ENCODE measurements at places on chromosomes 7 and 10. TPM values are rescaled to one million over a fixed set of nuclear protein-coding genes. Genes with fewer than 3 reads are reported as not detected.

HYAL4 gene
- not detected for polyA plus RNA-seq

PRPS1L1 gene
- not detected for polyA plus RNA-seq

SERPINE1 gene
- 2.0 TPM for polyA plus RNA-seq

HTR5A gene
- not detected for polyA plus RNA-seq

NPS gene
- not detected for polyA plus RNA-seq

SPDYE5 gene
- 4.3 TPM for polyA plus RNA-seq

ANKRD30A gene
- not detected for polyA plus RNA-seq

ADAM12 gene
- polyA plus RNA-seq, result 12.1 TPM

DENND11 gene
- polyA plus RNA-seq, result 40.0 TPM

- DNase-seq, result no peak
Observed at GRCh38 chr7:95476072-95476847, 9.5 kb upstream of the ASB4 start.

DNA sequence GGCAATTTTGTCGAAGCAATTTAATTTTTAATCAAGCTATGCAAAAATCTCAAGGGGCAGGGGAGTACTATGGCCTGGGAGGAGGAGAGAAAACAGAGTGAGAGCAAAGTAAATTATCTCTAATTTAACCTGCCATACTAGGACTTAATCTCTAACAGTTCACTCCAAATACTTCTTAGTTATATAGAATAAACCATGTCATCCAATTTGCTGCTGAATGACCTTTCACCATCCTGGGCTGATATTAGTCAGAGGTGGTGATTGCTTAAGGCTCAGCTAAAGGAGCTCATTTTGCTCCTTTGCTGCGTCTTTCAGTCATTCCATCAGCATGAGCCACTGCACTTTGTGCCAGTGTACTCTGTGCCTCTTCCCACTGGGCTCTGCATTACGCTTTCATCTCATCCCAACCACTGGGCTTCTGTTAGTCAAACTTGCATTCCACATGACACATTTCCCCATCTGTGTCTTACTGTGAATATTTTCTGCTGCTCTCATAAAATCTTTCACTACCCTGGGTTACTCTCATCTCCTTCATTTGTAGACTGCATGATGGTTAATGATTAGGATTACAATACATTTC, 84.3 kb downstream of the CD36 start:
- no peak for DNase-seq

GRCh38 chr7:31986878-31987518, 83.2 kb downstream of the PDE1C start:
- DNase-seq, result no peak

- peak; percentile 26 for DNase-seq
Observed at GRCh38 chr10:108970016-108970415, 953.3 kb downstream of the XPNPEP1 start.

DNA sequence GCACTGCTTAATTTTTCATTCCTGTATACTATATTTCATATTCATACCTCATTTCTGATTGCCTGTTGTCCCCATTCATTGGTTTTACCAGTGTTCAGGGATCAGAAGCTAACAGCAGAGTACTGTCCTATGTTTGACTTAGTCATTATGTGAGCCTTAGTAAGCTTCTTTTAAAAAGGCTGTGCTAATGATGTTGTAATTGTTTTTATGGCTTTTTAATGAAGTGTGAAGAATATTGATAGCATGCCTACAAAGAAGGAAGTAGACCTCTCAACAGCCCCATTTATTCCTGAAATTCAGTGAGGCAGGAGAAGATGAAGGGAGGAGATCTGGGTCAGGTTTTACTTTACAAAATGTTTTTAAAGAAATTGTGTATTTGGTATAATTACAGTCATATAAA, 61.7 kb downstream of the AGK start:
- peak; percentile 6 for DNase-seq

- DNase-seq, result no peak
Observed at GRCh38 chr7:134777908-134778580, 1.4 kb upstream of the CALD1 start.

DNA sequence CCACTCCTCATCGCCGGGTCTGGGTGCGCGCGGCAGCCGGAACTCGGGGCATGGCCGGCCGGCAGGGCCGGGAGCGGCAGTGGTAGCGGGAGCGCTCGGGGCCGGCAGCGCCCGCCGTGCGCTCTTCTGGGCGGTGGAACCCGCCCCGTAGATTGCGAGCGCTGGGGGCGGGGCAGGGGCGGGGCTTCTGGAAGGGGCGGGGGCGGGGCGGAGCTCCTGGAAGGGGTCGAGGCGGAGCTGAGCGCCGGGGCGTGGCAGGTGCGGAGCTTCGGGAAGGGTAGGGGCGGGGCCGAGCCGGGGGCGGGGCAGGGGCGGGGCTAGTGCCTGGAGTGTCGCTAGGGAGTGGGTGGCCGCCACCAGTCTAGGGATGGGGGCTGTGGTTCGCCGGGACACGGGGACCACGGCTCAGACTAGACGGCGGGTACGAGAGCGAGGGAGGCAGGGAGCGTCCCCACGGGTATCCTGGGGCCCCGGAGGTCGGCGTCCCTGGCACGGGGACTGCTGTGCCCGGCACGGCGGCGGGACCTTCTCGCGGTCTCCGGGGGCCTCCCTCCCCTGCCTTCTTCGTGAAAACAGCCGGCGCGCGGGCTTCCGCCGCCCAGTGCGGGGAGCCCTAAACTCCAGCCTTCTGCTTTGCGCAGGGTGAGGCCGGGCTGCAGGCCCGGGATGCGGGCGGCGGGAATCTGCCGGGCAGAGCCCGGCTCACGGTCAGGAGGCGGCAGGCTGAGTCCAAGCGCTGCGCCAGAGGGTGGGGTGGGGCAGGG, at the start of gene STK32C:
STK32C (minus strand) TSS at position 128 of the 764 bp plus-strand sequence; CDS start at position 11, 117 bp downstream.
- peak; percentile 81 for DNase-seq

- DNase-seq, result no peak
Observed at GRCh38 chr10:7211857-7212577, 198.8 kb downstream of the SFMBT2 start.

DNA sequence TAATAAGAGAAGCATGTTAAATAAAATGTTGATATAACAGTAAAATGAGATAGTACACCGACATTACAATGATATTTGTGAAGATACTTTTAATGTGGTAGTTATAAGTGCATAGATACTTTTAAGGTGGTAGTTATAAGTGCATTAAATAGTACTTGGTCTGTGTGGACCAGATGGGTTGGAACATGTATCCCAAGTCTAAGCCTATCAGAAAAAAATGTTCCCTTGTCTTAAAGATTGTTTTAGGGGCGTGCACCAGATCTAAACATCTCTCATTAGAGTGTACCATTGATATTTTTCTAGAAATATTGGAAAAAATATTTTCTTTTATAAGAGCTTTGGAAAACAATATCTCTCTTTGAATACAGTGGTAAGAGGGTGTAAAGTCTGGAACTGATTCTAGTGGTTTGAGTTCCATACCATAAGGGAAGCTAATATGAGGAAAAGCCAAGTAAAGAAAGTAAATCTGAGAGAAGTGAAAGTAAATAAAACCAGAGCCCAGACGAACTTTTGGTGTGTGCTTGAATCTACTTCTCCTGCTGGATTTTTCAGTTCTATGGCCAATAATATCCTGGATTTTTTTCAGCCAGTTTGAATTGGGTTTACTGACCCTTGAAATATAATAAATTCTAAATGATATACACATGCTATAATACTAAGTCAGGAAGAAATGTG, 175.3 kb downstream of the MBL2 start:
- no peak for DNase-seq

DNA sequence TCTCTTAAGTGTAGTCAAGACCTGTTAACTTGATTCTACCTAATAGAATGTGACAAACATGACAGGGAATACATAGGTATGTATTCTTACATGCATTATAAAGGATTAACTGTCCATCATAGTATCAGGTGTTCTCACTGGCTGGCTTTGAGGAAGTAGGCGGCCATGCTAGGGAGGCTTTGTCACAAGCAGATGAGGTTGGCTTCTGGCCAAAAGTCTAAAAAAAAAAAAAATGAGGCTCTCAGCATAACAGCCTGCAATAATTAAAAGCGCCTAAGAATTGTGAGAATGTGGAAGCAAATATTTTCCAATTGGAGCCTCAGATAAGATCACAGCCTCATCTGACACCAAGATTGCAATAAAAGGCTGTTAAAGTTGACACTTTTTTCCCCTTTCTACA, 1256.8 kb upstream of the SORCS1 start:
- no peak for DNase-seq

GRCh38 chr10:2874963-2875362, 192.4 kb upstream of the PFKP start:
- no peak for DNase-seq

- DNase-seq, result no peak
Observed at GRCh38 chr7:45387837-45388236, 186.3 kb upstream of the ADCY1 start.

DNA sequence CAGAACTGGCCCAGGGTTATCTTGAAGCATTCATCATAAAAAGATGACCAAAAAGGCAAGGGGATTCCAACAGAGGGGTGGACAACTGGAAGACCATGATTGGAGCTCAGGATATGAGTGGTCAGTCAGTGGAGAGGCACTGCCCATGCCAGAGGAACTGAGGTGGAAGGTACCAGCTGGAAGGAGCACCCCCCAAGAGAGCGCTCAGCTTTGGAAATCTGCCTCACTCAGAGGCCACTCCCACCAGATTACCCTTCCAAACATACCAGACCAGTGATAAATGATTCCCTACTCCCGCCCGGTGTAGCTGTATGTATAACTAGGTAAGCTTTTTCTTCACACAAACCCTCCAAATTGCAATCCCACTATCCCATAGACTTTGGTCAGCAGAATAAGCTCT, 257.0 kb upstream of the SLC26A5 start:
- DNase-seq, result no peak

DNA sequence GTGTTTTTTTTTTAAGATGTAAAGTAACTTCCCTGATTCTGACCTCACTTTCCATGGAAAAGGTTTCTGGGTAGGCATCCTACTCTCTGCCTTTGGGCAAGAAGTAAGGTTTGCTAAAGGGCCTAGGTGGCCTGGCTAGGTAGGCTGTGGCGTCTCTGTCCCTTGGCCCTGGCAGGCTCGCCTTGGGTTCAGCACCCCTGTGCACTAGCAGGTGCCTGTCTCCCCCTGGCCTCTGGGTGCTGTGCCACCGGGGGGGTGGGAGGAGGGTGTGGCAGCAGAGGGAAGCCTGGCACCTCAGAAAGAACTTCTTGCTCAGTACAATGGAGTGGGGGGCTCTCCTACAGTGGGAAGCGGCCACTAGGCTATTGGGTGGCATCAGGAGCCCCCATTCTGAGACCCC, 14.0 kb downstream of the TECPR1 start:
- DNase-seq, result no peak

DNA sequence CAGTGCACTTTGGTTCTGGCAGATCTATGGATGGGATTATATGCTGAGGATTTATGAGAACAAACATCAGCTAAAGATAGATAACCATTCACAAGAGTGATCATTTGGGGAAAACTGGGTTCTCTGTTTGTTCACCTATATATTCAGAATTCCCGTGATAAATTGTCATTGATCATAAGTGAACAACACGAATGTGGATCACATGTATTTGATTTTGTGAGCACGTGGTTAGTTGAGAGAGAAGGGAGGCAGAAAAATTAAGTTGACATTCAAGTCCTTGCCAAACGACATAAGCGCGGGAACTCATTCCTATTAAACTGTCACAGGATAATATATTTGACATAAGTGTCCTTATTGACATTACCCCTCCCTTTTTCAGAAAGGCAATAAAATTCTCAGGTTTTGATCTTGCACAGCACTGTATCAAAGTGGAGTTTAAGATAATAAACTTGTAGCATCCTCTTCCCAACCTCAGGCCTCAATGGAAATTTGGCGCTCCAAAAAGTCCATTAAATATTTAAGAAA, 64.9 kb upstream of the MYO3A start:
- DNase-seq, result no peak

DNA sequence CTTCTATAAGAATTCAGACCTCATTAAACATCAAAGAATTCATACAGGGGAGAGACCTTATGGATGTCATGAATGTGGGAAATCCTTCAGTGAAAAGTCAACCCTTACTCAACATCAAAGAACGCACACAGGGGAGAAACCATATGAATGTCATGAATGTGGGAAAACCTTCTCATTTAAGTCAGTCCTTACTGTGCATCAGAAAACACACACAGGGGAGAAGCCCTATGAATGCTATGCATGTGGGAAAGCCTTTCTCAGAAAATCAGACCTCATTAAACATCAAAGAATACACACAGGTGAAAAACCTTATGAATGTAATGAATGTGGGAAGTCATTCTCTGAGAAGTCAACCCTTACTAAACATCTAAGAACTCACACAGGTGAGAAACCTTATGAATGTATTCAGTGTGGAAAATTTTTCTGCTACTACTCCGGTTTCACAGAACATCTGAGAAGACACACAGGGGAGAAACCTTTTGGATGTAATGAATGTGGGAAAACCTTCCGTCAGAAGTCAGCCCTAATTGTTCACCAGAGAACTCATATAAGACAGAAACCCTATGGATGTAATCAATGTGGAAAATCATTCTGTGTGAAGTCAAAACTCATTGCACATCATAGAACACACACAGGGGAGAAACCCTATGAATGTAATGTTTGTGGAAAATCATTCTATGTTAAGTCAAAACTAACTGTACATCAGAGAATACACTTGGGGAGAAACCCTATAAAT, 24.1 kb downstream of the ZNF37A start:
- DNase-seq, result no peak

GRCh38 chr7:145030754-145031153, 194.9 kb upstream of the TPK1 start:
- DNase-seq, result no peak

GRCh38 chr7:131210618-131211017, 117.1 kb upstream of the MKLN1 start:
- DNase-seq, result no peak

- no peak for DNase-seq
Observed at GRCh38 chr7:25105911-25106310, 19.1 kb downstream of the CYCS start.

GRCh38 chr10:104045151-104046089, 40.3 kb downstream of the COL17A1 start:
- DNase-seq, result peak; percentile 43
